Activated CD8-positive, alpha-beta T cell treated with anti-CD3 and anti-CD28 coated beads for 36 hours (primary cell): ENCODE measurements at places on chromosomes 5 and 9. TPM values are rescaled to one million over a fixed set of nuclear protein-coding genes. Genes with fewer than 3 reads are reported as not detected.

The LRRC19 gene
- not detected for total RNA-seq

The DRD1 gene
- total RNA-seq, result not detected

- H3K36me3 ChIP-seq, result no peaks in the 10 kb centered on the region
- no peak overlapping the region for H3K4me3 ChIP-seq
- H3K27me3 ChIP-seq, result peaks cover 11% of the 10 kb centered on the region
- DNase-seq, result peak; percentile 64
Observed at GRCh38 chr9:100714372-100715099, 136.7 kb downstream of the CAVIN4 start.

The PHF24 gene
- total RNA-seq, result 0.11 TPM

The PPP3R2 gene
- not detected for total RNA-seq
